ENCODE measurements at places on chromosomes 4 and X.

DNA sequence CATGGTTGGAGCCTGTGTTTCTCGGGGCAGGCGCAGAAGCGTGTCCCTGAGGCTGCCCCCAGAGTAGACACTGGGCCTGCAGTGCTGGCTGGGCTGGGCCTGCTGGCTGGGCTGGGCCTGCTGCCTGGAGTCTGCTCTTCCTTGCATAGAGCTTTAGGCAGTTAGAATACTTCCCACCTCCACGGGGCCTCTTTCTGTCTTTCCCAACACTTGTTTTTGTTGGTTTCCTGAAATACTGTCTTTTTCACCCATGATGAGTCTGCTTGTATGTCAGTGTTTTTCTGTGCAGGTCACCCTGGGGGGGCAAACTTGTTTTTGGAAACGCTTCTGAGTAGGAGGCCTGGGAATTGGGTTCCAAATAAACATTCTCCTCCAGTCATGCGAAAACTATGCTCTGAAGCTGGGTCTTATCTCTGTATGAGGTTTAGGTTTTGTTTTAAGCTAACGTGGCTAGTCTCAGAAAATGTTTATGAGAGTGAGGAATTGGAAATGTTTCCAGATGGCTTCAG is 32.2 kb downstream of the TRMT44 start:
- DNase-seq = no peak

GRCh38 chr4:137363496-137363895 is 168.8 kb downstream of the PCDH18 start:
- no peak for DNase-seq

- no peak for DNase-seq
Measured at GRCh38 chr4:84565951-84566350, 17.0 kb upstream of the CDS1 start.

DNA sequence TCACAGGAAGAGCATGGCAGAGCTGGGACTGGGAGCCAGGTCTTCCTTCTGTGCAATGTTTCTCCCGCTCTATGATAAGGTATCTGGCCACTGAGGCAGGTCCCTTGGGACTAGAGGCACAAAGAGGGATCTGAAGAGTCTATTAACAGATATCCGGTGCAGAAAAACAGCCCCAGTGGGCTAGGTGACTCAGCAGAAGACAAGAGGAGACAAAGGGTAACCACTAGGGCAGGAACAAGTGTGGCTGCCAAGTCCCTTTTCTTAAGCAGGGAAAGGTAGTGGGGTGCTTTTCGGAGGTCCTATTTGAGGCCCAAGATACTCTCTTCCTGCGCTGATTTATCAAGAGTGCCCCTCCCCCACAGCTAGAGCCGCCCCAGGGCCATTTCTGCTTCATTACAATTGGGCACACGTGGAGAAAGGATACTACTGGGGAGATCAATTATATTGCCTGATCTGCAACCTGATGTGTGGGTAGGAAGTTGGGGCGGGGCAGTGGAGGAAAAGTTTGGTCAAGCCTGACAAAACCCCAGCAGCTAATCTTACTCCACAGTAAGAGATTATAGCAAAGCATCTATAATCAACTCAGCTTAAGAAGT is at the start of gene DGAT2L6:
Gene DGAT2L6 (plus strand): TSS at position 546 of the 596 bp plus-strand sequence. CDS start 100 bp downstream, outside the sequence.
- no peak for DNase-seq

GRCh38 chr4:30601070-30601865 is 118.9 kb upstream of the PCDH7 start:
- no peak for DNase-seq

DNA sequence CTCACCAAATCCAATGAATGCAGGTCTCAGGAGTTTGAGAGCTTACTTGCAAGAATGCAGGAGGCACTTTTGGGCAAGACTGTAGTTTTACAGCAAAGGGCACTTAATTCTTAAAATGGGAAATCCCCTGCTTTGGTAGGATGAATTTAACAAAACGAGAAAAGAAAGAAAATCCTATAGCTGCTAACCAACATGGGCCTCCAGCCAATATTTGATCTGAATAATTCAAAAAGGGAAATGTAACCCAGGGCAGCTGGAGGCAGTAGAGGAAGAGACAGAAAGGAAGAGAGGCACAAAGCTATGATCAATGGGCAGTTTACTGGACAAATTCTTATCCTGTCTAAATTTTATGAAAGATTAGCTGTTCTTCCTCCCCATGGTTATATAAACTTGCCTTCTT is 142.3 kb downstream of the SH3KBP1 start:
- DNase-seq = no peak

GRCh38 chr4:181661090-181661489 is 582.1 kb upstream of the TENM3 start:
- no peak for DNase-seq

- DNase-seq = no peak
Measured at GRCh38 chr4:36011381-36011780, 232.9 kb downstream of the ARAP2 start.

DNA sequence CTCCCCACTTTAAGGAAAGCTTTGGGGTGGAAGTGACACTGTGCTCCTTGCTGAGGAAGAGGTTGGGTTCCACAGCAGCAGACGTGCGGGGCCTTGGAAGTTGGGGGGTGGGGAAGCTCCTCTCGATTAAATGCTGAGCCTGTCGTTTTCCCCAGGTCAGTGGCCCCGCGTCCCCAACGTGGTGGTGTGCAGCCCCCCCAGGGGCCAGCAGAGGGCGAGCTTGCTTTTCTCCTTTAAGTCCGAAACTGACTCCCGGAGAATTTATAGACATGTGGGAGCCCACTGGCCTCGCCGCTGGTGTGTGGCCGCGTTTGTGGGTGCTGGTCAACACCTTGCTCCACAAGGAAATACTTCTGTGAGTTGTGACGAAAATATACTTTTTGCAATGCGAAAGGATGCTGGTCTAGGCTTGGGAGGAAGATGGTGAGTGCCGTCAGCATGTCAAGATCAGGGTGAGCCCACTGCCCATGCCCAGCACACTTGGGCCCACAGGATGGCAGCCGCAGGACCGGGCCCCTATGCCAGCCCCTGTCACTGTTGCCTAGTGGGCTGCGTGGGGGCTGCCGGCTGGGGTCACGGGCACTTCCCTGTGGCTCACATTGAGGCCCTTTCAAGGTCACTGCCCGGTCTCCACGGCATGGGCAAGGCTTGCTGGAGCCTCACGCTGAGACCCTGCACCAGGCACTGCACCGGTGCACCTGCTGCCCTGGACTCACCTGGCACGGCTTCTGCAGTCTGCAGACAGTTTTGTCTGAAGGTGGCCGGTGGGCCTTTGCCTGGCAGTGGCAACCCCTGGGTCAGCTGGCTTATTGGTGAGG is 9.4 kb downstream of the UVSSA start:
- DNase-seq = no peak

GRCh38 chr4:74237425-74237966 is 70.8 kb upstream of the EPGN start:
- no peak for DNase-seq

DNA sequence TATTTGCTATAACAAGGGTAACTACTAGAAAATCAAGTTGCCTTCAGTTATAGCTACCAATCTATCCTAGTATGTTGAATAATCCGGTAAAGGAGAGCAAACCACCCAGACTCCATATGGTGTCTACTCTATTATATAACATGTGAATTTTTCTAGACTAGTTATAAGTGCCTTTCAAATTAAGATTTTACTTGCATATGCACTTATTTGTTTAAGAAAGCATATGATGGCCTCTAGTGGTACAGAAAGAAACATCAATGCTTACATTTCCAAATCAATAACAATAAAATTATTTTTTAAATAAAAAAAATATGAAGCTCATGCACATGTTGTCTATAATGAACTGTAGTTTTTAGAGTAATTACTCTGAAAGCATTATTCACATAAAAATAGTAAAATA is 1516.4 kb upstream of the PABPC4L start:
- no peak for DNase-seq

GRCh38 chrX:13265549-13266132 is 54.2 kb downstream of the ATXN3L start:
- no peak for DNase-seq

GRCh38 chr4:112327965-112328733 is 31.0 kb downstream of the ALPK1 start:
- no peak for DNase-seq

DNA sequence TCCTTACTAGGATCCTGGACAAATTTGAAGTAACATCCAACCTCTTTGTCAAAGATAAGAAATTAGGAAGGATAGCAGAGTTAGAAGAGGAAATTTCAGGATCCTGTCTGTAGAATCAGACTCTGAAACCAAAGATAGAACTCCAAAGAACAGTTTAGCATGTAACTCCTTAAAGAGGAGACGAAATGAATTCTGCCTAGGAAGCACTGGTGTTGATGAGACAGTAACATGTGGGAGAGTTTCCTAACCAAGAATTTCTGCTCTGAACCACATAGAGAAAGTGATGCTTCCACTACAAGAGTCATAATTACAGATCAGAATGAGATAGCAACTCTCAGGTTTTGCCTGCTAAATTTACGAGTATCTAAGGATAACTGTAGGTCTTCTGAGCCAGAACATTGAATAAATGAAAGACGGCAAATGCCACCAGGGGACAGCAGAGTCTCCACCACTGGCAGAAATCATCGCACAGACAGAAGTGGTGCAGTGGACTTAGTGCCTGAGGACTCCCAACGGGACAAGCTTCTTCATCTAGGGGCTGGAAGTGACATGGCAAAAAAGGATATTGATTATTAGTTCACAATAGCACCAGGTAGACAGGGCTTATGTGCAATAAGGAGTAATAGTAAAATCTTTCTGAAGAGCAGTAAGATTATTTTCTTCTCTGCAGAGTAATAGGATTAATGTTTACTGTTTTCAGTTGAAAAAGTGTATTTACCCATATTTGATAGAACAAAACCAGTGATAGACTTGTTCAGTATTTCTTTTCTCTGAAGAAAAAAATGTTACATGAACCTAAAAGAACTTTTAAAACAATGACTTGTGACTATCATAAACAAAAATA is 6.7 kb upstream of the PPID start:
- no peak for DNase-seq

- no peak for DNase-seq
Measured at GRCh38 chr4:36256398-36256891, 12.1 kb upstream of the ARAP2 start.

DNA sequence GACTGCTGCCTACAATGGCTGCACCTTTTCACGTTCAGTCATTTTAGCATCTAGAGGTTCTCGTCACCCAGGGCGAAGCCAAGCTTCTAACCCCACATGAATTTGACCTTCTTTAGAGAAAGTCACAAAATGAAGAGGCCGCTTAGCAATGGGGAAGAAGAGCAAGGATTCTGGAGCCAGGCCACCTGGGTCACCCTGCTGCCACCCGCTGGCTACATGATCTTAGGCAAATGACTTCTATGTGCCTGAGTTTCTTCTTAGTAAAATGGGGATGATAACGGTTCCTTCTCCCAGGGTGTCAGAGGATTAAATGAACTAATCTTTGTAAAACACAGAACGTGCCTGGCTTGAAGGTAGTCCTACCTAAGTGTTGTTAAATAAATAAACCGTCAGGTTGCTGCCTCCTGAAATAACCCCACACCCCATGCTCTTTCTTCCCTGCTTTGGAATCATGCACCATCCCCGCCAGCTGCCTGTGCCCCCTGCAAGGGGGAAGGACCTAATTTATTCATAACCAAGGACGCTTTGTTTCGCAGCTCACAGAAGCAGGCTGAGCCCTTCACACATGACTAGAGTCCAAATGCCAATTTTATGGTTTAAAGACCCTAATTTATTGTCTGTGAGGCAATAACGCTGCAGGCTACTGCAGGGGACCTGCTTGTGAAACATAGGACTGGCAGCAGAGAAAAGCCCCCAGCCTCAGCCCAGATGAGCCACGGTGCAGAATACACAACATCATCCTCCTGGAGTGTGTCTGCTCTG is 28.6 kb upstream of the NSG1 start:
- DNase-seq = no peak

DNA sequence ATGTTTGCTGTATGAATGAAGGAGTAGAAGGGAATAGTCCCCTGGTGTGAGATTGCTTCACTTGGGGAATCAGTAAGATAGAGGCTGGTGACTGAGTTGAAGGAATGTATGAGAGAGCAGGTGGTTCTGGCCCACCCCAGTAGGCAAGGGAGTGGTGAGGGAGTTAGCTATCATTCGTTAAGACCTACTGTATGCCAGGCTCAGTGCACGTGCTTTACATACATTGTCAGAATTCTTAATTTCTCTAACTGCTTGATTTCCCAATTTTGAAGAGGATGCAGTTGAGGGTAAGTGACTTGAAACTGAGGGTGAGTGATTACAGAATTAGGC is 700 bp downstream of the VMA21 start:
- DNase-seq = no peak

DNA sequence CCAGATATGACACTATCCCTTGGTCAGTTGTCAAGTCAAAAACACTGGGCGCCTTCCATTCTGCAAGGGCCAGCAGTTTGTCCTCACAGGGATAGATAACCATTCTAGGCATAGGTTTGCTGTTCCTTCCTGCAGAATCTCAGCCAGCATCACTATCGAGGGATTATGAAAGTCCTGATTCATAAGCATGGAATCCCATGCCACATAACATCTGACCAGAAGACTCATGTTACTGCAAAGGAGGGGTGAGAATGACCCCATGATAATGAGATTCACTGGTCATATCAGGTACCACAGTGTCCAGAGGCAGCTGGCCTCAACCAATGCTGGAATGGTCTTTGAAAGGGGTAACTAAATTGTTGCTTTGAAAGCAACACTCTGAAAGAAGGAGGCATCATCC is 84.7 kb downstream of the OTC start:
- DNase-seq = no peak

DNA sequence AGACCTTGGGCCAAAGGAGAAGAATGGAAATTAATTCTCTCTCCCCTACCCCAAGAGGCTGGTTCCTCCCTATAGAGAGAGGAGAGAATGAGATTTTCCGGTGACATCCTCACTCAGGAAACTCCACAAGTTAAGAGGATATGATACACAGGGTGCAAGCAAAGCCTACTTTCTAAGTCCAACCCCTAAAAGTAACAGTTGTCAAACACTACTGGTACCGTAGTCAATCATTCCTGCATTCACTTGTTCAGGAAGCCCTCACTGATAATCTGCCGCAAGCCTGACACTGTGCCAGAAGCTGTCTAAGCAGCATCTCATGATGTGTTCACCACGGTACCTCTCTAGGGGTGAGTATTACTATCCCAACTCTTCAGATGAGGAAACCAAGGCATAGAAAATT is 41.7 kb downstream of the KDR start:
- no peak for DNase-seq

GRCh38 chrX:40224658-40225057 is 126.9 kb upstream of the BCOR start:
- DNase-seq = no peak

DNA sequence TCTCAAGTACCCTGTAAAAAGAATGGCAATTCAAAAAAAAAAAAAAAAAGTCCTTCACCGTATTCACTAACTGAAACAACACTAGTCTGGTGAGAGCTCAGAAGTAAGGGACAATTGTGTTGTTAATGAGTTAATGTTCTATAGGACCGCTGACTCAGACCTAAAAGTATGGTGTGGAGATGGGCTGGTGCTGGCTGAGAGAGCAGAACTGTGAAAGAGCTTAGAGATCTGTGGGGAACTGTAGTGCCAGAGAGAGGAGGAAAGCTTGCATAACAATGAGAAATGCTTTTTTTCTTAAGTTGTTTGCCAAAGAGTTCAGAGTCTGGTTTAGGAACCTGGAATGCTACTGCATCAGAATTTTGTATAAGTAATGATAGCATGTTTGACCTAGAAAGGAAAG is 65.1 kb downstream of the LHFPL1 start:
- no peak for DNase-seq

- peak; percentile 8 for DNase-seq
Measured at GRCh38 chrX:74179071-74179470, 124.9 kb upstream of the ZCCHC13 start.

All from epithelial cell of prostate (primary cell).